ENCODE measurements at places on chromosomes 3 and 15.
A peak's percentile ranks its signal among the peaks of the same experiment; 100 is the strongest.

GRCh38 chr3:67294341-67294740, 296.2 kb downstream of the KBTBD8 start:
- DNase-seq = no peak

GRCh38 chr15:36392676-36393266, 186.7 kb upstream of the CDIN1 start:
- DNase-seq = no peak

DNA sequence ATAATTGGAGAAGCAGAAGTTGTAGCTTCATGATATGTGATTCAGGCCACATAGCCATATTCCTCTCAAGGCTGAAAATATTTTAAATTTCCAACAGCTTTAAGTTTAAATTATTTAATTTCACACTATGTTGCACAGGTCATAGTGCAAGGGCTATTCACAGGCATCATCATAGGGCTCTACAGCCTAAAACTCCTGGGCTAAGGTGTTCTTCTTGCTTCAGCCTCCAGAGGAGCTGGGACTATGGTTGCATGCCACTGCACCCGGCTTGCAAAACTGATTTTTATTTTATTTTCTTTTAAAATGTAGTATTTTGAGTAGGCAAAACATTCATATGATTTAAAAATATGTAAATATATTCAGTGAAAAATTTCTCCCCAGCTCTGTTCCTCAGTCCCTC, 6.0 kb upstream of the CEP97 start:
- DNase-seq = no peak

GRCh38 chr15:39919748-39920509, at the start of gene GPR176:
Gene GPR176 (minus strand): TSS chr15:39920266. CDS start chr15:39920026, 240 bp downstream.
- peak; percentile 41 for DNase-seq

DNA sequence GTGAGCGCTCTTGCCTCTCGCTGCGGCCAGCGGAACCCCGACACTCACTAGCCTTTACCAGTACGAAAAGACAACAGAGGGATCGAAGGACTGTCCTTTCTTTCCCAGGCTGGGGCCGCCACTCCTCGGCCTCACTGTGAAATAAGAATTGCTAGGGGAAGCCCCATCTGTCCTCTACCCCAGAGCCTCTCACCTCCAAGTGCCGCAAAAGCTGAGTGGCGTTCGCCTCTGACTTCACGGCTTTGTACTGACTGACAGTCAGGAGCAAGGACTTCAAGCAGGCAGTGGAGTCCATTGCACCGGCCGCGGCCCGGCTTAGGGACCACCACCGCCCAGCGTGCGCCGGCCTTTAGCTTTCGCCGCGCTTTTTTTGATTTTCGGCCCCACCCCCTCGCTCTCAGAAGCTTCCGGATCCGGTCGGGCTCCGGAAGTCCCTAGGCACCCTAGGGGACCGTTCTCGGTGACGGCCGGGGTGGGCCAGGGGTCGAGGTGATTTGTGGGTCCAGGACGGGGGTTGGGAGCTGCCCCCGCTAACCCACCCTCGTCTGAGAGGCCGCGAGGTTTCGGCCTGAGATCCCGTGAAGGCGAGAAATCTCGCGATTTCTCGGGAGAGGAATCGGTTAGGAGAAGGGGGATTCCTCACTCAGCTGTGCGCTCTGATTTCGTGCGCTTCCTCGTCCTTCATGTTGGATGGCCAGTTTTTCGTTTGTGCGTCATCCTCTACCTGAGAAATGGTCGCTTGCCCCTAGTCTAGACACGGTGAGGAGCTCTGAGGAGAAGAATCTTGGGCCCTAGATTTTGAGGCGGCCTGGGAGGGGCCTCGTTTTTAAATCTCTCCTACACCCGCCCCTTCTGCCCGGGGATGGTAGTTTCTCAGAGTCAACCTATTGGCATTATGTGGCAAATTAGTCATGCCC, at the start of the genes CIP2A and DZIP3:
Gene CIP2A, minus strand, starts transcription at position 358 of the 917 bp plus-strand sequence. Its CDS starts 63 bp downstream, at position 295.
Gene DZIP3, plus strand, starts transcription at position 642 of the 917 bp plus-strand sequence. CDS start 15,685 bp downstream, outside the sequence.
- DNase-seq = peak; percentile 80
